Ammon's horn (tissue), 1 donor: ENCODE measurements at places on chromosomes 2 and 18.
A peak's percentile ranks its signal among the peaks of the same experiment; 100 is the strongest.

GRCh38 chr2:49950646-49951045 is 796.3 kb upstream of the FSHR start:
- DNase-seq, result no peak

- DNase-seq, result no peak
Observed at GRCh38 chr2:166499281-166499680, 5.2 kb upstream of the SCN7A start.

DNA sequence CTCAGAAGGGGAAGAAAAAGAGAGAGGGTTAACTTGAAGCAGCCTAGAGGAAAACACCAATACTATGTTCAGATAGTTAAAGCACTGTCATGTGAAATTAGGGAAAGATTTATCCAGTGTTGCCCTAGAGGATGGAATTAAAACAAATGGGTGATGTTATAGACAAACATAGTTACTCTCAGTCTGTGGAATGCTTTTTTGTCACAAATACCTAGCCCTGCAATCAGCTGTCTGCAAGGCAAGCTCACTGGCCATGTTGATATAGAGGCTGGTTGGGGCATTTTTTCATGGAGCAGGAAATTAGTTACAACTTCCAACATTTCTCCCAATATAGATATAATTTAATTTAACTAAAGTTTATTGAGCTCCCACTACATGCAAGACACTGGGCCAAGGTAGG is 8.4 kb upstream of the RAB10 start:
- DNase-seq, result no peak

DNA sequence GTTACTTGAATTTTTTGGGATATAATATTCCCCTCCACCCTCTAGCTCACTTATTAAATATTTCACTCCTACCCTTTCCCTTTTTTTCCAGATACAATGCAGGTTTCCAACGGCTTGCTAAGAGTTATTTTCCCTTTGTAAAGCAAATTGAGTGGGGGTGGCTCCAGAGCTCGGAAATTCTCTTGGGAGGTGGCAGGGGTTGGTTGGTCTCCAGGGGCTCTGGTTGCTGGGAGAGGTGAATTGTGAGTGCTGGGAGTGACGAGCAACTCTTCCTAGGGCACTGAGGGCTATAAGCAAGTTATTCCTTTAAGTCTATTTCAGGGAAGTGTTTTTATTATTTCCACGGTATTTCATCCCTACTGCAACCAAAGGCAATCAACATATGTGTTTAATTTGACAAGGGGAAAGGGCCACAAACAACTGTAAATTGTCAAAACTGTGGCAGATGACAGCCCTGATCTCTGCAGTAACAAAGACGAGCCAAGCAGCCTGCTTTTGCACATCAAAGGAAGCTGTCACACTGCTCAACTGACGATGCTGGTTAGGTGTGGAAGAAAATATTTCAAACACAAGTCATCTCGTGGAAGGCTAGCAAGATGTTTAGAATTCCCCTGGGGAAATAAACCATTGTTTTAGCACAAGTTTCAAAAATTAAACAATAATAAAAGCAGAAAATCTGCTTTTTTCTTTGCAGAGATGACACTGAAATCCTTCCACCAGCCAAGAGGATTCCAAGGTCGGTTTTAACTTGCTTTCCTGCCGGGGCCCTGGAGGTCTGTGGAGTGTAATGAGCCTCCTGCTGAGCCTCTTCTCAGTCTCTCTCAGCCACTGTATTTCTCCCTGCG is 34.8 kb upstream of the ASXL2 start:
- DNase-seq, result no peak

DNA sequence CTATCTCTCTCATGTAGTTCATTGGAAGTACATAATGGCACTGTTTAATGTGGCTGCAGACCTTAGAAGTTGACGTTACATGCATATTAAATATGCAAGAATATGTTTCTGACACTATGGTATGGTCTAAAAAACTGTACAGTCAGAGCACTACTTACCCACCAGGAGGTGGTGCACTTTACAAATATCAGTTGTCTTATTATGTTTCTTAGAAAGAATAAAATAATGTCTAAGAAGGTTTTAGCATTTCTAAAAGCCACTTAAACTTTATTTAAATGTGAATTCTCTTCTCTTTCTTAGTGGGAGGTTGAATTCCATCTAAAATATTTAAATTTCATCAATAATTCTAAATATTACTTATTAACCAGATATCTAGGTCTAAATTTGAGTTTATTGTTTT is 4.3 kb downstream of the TMEFF2 start:
- no peak for DNase-seq

DNA sequence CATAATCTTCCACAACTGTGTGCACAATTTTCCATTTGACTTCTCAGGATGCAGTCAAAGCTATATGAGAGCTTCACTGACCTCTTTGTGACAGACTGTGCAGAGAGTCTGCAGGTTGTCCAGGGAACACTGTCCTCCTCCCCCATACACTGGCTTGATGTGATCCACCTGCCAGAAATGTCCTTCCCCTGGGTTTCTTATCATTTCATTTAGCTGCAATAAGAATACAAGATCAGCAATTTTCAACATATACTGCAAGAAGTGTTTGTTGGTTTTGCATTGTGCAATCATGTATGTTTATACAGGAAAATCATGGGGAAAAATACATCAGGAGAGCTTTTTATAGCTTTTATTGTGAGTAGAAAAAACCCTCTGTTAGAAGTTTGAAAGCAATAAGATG is 150.7 kb downstream of the RAB3GAP1 start:
- DNase-seq, result no peak

DNA sequence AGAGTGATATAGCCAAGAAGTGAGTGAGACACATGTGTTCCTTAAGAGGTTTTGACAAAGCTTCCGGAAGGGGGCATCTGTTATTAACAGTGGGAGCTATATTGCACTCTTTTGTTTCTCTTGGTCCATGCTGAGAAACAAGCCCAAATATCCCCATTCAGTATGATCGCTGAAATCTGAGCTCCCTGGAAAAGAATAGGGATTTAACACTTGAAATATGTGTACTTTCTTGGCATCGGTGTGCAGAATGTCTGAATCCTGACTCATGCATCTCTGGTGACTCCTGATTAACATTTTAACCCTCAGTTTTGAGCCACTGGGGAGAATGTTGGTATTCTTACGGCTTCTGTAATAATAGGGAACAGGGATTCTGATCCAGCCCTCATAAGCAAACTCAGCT is 448.1 kb downstream of the TSN start:
- no peak for DNase-seq

GRCh38 chr2:197268786-197269584 is 41.6 kb downstream of the ANKRD44 start:
- peak; percentile 33 for DNase-seq

GRCh38 chr2:45102579-45103117 is 93.4 kb upstream of the SIX2 start:
- no peak for DNase-seq

DNA sequence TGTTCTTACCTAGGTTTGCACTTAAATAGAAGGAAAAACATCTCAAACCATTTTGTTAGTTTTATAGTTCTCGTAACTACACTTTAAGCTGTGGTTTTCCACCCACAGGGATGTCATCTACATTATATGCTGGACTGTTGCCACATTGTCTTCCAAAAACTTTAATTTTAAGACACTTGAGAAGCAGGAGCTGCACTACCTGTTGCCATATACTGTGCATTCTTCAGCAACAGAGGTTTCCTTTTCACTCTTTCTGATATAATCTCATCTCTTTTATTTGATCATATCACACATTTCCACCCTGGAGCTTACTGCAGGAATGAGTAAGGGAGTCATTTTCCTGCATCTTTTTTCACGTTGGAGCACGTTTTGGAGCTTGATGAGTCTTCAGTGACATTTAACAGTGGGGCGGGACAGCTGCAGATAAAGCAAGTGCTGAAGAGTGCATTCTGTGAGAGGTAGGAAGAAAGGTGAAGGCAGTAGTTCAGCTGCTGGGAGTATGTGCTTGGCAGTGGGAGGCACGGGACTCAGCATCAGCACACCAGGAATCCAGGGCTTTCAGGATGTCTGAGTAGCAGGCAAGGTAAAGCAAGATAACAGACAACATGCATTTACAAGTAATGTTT is 3.8 kb downstream of the LIMS1 start:
- no peak for DNase-seq

- DNase-seq, result no peak
Observed at GRCh38 chr2:240429872-240430491, 5.5 kb upstream of the GPC1 start.

GRCh38 chr2:169087757-169088379 is 18.5 kb downstream of the DHRS9 start:
- no peak for DNase-seq

DNA sequence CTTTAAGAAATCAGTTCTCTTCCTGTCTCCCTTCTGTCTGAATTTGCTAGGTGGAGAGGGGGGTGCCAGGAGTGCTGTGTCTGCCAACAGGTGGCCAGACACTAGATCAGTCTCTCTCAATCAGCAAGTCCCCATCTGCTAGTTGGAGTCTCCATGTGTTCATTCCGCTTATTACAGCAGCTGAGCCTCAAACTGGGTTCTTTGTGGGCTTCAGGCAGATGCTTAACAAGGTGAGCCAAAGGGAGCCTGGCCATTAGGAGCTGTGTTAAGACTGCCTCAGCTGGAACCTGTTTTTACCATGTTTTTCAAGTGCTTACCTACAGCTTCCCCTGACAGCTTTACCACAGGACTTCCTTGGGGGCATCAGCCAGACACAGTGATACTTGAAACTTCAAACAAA is 401.9 kb downstream of the LRP1B start:
- DNase-seq, result peak; percentile 48

- no peak for DNase-seq
Observed at GRCh38 chr2:60746318-60746717, 9.8 kb upstream of the PAPOLG start.

- no peak for DNase-seq
Observed at GRCh38 chr2:19838616-19839015, 63.2 kb downstream of the TTC32 start.

GRCh38 chr18:39062426-39062825 is 1496.8 kb upstream of the CELF4 start:
- no peak for DNase-seq

DNA sequence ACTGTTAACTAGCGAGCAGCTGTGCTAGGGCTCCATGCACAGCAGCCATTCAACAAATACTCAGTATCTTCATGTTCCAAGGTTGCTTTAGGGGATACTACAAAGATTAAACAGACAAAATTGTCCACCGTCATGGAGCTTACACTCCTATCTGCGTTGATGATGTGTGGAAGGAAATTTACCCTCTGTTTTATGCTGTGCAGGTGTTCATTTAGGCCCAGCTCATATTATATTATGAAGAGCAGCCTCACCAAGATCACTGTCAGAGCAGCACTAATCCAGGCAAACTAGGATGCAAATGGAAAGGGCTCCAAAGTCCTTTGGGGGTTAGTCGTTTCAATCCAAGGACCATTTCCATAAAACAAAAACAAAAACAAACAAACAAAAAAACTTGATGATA is 13.4 kb upstream of the WIPF1 start:
- no peak for DNase-seq

DNA sequence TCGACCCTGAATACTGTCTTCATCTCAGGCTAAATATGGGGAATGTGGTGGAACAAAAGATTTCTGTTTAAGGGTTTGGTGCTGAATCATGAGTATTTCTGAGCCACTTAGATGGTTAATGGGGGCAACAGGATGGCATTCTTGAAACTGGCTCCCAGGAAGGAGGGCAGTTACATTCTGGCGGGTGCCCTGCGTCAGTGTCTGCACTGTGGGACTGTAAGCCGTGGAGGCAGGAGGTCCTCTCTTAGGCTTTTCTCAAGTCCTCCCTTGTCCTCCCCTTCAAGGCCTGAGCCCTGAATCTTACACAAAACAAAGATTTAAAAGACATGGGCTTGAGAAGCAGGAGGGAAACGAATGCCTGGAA is 45.7 kb downstream of the PSD4 start:
- DNase-seq, result no peak

DNA sequence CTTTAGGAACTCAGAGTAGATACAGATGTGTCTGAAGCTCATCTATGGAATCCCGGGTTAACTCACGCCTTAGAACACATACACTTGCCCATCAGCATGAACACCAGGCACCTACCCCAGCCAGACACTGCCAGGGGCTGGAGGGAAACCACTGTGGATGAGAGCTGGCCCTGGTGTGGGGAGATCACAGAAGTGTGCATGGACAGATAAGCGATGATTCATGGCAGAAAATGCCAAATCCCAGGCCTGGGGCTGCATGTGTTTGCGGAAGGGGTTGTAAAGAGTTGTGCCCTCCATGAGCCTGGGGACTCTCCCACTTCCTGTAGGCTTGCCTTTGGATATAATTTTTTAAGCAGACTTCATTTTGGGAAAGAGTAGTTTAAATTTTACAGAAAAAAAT is 193.4 kb downstream of the FHOD3 start:
- DNase-seq, result no peak

- DNase-seq, result no peak
Observed at GRCh38 chr2:150471813-150472510, 15.5 kb downstream of the RND3 start.

DNA sequence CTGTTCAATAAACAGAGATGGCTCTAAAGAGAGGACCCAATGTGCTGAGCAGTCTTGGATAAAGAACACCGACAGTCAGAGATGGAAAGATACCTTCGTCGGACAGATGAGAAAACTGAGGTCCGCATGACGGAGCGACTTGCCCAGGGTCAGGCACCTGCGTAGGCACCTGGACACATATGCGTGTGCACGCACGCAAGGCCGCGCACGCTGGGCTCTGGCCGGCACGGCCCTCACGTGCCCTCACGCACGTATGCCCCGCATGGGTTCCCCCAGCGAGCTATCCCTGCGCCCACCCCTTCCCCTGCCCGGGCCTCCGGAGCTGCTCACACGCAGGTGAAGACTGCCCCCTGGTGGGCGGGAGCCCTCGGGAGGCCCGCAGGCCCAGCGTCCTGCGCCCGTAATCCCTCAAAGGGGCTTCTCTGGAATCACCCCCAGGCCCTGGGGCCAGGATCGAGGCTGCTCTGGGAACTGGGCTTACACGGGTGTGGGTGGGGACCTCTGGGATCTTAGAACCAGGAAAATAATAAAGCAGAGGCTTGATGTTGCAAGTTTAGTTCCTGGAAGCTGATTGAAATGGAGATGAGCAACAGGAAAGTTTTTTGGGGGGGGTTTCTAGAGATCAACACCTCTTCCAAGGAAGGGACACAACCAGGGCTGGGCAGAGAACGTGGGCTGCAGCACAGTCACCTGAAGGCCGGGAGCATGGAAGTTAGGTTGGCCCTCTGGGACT is 246.3 kb downstream of the TNS1 start:
- peak; percentile 77 for DNase-seq

DNA sequence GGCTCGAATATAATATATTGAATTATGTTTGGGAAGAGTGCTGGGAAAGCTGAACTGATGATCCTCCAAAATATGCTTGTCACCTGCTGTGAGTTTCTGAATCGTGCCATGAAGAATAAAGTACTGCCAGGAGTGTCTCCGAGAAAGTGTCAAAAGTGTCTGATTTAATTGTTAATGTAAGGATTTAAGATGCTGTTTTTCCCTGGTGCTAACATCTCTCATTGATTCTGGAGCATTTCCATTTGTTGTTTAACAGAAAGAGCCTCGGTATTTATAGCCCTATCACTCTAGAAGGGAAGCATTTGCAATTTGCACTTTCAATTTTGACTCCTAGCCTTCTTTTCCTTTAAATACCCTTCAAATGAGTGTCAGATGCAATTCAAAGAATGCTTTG is 342.2 kb downstream of the RND3 start:
- no peak for DNase-seq

- no peak for DNase-seq
Observed at GRCh38 chr18:3857544-3857943, 407.6 kb downstream of the TGIF1 start.

- no peak for DNase-seq
Observed at GRCh38 chr18:11989966-11990380, 8.7 kb downstream of the IMPA2 start.

GRCh38 chr2:96591054-96591453 is 47.1 kb downstream of the KANSL3 start:
- no peak for DNase-seq

- no peak for DNase-seq
Observed at GRCh38 chr2:146385031-146385430, 1459.8 kb upstream of the ACVR2A start.
